ENCODE measurements at places on chromosomes 4 and X. TPM values are rescaled to one million over a fixed set of nuclear protein-coding genes. Genes with fewer than 3 reads are reported as not detected.

DNA sequence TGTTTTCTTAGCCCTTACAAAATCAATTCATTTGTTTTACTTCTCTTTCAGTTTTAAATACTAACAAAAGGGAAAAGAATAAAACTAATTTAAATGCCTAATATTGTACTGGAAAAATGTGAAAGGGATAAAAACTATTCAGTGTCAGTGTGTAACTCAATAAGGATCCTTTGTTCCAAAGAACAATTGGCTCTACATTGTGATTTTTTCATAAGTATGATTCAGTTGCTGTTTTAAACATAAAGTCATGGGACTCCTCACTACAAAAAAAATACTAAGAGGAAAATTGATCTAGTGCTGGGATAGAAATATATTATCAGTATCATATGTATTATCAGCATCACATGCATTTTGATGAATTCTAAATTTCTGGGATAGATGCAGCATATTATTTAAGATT is 199.4 kb upstream of the TRAM1L1 start:
- no peak for DNase-seq

GRCh38 chrX:131217989-131218388 is 71.1 kb downstream of the IGSF1 start:
- no peak for DNase-seq

DNA sequence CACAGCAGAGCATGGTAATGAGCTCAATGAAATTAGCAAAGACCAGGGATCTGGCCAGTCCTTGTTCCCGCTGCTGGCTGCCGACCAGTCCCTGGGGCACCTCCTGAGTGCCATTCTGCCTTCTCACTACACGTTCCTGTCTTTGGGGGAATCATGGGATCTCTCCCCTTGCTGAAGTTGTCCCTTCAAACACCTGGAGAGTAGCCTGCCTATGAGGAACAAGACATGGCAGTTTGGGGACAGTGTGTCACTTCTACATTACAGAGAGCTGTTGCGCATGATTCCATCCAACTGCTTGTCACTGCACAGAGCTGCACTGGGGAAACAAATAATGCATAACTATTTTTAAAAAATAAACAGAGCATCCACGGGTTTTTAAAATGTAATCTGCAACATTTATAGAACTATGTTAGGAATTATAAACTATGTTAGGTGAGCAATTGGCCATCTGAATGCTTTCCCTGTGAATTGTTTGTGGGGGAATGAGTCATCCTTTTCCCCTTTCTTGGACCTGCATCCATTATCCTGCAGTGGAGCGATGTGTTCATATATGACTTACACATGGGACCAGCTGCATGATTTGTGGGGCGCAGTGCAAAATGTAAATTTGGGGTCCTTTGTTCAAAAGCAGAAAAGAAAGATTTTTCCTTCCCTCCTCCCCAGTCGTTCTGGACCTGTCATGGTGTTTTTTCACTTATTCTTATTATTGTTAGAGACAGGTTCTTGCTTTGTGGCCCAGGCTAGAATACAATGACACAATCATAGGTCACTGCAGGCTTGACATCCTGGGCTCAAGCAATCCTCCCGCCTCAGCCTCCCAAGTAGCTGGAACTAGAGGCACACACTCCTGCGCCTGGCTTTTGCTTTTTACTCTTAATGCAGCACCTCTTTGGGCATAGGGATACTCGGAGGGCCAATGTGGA is 115.0 kb upstream of the TBL1X start:
- no peak for DNase-seq

DNA sequence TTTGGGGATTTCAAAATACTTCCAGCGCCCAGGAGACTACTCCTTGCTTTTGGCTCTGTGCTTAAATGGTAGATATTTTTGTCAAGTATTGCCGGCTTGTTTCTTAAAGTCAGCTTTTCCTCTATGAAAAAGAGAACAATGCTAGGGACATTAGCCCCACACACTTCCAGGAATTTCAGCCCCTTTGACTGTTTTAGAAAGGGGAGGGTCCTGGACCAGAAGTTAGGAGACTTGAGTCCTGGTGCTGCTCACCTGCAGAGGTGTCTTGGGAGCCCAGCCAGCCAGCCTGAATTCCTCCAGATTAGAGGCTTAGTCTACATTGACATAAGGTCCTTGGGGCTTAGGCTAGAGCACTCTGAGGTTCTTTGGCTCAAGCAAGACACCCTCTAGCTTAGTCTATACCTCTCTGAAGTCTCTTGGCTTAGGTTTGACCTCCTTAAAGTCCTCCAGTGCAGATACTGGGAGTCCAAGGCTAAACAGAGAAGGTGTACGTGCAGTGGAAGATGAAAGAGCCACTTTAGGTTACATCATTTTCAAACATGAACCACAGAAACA is 1.6 kb upstream of the SETD7 start:
- no peak for DNase-seq

DNA sequence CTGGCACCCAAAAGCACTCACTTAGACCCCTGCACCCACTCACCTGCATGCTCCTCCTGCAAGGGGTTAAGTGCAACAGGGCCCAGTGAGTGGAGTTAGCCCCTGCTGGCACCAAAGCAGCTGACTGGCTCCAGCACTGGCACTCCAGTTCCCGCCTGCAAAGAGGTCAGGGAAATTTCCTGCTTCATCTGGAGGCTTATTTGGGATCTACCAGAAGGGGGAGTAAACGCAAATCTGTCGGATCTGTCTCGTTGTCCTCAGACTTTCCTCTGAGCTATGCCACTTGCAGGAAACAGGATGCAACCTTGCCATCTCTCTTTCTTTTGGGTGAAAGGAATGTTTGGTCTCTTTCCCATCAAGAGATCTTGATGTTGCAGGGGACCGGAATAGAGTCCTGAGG is 435.6 kb downstream of the PCDH10 start:
- no peak for DNase-seq

DNA sequence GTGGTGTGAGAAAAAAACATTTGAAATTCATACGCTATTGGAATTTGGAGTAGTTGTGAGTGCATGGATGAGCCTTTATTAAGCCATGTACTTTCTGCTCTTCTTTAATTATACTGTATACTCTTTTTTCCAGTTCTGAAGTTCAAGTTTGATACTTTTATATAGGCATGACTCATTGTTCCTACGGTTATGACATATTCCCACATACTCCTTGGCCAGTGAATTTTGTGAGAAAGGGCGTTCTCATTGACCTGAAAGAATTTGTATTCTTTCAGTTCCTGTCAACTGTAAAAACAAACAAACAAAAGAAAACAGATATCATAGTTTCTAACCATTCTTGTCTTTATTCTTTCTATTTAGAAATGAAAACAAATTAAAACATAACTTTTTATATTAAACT is 407.3 kb downstream of the MAPK10 start:
- DNase-seq, result no peak

DNA sequence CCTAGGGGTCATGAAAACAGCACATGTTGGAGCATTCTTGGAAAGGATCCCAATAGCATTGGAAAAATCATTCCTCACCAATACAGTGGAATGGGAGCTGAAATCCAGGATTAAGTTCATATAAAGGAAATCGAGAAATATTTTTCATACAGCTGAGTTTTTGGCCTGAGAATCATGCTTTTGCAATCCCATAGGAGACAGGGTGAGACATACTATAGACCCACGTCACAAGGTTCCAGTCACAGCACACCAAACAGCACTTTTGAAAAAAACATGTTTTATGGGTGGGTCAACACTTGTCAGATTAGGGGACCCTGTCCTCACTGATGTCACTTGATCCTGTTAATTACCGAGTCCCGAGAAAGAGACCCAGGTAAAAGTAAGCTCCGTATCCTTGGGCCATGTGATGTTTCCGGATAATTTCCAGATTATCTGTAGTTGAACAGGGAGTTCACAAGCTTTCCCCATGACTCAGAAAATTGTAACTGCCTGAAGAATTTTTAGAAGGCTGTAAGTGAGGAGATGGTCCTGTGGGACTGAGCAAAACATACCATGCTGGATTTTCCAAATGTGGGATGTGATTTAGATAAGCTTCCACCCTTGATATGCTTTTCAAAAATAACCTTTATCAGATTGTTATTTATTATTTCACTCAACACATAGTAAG is 80.9 kb upstream of the TLR3 start:
- DNase-seq, result no peak

- DNase-seq, result no peak
These were observed 64.3 kb downstream of the LRBA start for GRCh38 chr4:150950657-150951288.

DNA sequence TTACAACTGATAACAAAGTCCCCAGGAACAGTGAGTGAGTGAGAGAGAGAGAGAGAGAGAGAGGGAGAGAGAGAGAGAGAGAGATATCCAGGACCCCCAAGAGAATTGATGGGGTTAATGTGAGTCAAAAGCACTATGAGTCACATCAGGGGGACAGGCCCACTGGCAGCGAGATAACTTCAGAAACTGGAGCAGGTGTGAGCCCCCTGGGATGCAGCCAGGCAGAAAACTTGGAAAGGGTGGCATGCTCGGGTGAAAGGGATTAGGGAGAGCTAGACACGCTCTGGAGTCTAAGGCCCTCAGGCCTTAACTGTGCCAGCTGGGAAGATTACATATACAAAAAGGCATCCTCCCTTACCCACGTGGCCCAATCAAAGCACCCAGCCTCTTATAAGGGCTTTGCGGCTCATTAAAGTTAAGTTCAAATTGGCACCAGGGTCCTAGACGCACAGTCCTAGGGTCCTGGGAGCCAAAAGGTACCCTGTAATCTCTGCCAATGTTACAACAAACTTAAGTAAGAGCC is 841 bp downstream of the ACOT9 start:
- DNase-seq, result no peak

Gene HHIP
- total RNA-seq, result 0.08 TPM

Gene KLKB1
- 0.16 TPM for total RNA-seq

Gene ZDHHC9
- 12.3 TPM for total RNA-seq

Gene HPRT1
- 81.0 TPM for total RNA-seq

Gene MAGEA2
- total RNA-seq, result not detected
